HEK293T (cell line): ENCODE measurements at places on chromosomes 12 and 14.

GRCh38 chr12:41277946-41278267 is 89.8 kb downstream of the PDZRN4 start:
- DNase-seq = no peak

- no peak for DNase-seq
Observed at GRCh38 chr12:3313066-3313465, 177.9 kb upstream of the PRMT8 start.

- no peak for DNase-seq
Observed at GRCh38 chr14:60220084-60220483, 28.9 kb upstream of the PPM1A start.

DNA sequence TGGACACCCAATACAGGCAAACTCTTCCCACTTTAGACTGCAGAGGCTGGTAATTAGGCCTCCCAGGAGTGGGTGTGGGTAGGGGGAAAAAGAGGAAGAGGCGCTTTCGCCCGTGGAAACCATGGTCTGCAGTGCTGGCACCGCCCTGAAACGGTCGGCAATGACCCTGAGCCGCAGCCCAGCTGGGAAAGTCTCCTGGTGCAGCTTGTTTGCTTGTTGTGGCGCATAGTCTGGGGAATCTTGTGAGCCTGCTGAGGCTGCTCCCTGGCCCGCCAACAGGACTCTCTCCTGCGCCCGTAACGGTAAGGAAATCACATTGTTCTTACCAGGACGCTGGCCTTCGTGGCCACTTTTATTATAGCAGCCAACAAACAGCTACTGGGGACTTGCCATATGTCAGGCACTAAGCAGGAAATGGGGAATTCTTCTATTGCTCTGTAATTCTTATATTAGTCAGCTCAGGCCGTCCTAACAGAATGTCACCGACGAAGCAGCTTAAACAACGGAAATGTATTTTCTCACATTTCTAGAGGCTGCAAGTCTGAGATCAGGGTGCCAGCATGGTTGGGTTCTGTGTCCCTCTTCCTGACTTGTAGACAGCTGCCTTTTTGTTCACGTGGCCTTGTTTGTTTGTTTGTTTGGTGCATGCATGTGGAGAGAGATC is 52.5 kb upstream of the RIN3 start:
- no peak for DNase-seq

DNA sequence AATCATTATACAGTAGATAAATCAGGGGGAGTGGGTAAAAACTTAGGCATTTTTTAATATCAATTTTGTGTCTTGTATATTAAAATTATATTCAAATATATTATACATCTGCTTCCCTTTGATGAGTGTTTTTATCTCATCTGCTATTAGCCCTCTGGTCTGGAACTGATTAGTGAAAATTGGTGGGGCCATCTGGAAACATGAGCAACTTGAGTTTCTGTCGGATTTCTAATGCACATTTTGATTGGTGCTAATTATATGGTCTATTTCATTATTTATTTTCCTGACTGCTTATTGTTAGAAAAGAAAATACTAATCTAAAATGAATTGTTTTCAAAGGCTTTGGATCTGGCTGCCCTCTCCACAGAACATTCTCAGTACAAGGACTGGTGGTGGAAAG is 28.2 kb downstream of the TTC8 start:
- DNase-seq = no peak

- no peak for DNase-seq
Observed at GRCh38 chr14:81187832-81188522, 32.8 kb downstream of the GTF2A1 start.
